ENCODE measurements at places on chromosomes 6 and 20.

- DNase-seq: no peak
These were observed 88.9 kb upstream of the NT5E start for GRCh38 chr6:85360794-85361642.

GRCh38 chr6:159467473-159468041 lies 225.5 kb downstream of the SOD2 start:
- DNase-seq: no peak

GRCh38 chr20:3786126-3786484 lies 435 bp downstream of the CENPB start:
- DNase-seq: peak; percentile 53

- no peak for DNase-seq
These were observed 24.0 kb upstream of the NPBWR2 start for GRCh38 chr20:64131406-64131805.

DNA sequence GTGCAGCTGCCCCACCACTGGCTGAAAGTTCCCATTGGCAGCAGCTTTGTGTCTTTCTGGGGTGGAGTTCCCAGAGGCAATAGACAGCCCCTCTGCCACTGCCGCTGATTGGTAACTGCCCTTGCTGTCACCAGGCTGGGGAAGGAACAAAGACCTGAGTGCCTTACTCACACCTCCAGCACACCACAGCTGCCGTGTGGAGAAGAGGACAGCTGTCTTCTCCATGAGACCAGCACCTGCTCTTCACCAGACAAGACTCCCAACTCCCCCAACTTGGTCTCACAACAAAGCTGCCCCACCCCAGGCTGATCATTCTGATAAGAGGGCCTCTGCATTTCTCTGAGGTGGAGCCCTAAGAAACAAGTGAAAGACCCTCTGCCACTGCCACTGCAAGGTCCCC lies 39.7 kb upstream of the PTCHD4 start:
- no peak for DNase-seq

DNA sequence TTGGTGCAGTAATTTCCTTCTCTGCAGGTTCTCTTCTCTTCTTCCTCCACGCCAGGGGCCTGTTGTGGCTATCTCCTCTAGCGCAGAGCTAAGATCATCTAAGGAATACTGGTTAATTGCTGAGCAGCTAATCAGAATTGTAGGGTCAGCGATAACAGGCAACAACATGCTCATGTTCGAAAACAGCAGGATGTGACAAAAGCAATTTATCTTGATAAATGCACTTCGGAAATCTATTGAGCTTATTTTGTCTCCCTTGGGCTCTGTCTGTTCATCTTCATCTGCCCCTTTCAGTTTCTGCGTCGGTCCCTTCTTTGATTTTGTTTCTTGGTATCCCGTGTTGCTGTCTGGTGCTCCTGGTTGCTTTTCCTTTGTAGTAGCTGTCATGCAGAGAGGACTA lies 67.3 kb upstream of the MAP3K7 start:
- DNase-seq: no peak

DNA sequence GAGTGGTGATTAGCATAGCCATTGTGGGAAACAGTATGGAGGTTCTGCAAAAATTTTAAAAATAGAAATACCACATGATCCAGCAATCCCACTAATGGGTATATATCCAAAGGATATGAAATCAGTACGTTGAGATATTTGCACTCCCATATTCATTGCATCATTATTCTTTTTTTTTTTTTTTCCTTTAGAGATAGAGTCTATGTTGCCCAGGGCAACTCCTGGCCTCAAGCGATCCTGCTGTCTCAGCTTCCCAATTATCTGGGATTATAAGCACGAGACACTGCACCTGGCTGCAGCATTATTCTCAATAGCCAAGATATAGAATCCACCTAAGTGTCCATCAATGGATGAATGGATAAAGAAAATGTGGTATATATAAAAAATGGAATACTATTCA lies 6.9 kb upstream of the MCCD1 start:
- DNase-seq: no peak

- no peak for DNase-seq
These were observed 2.8 kb downstream of the PDE10A start for GRCh38 chr6:165659945-165660856.

DNA sequence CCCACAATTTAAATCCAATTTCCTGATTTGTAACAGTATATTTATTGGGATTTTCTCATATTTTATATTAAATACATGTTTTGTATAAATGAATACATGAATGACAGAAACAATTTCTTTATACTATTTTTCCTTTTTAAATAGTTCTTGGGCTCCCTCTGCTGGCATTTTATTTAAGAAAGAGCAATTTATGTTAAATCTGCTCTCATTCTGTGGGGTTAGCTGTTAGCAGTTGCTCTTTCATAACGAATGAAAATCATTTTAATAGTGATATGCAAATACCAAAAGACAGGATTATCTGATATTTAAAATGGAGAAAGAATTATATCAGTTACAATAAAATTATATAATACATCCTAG lies 118.3 kb downstream of the RALGAPA2 start:
- no peak for DNase-seq

GRCh38 chr20:39941245-39941644 lies 747.8 kb downstream of the MAFB start:
- no peak for DNase-seq

DNA sequence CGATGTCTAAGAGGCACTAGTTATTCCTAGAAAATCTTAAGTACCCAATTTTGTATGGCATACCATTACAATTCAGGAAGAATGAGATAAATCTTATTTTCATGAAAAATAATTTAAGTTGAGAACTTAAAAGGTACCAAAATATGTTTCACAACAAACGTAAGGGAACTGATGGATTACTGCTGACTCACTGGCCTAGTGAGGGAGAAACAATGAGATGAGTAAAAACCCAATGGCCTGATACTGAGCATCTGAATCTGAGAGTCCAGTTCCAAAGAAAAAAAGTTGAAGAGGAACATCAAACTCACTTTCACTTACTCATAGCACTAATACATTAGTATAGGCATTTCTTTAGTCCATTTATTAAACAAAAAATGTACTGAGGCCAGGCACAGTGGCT lies 56.0 kb downstream of the MDN1 start:
- no peak for DNase-seq

DNA sequence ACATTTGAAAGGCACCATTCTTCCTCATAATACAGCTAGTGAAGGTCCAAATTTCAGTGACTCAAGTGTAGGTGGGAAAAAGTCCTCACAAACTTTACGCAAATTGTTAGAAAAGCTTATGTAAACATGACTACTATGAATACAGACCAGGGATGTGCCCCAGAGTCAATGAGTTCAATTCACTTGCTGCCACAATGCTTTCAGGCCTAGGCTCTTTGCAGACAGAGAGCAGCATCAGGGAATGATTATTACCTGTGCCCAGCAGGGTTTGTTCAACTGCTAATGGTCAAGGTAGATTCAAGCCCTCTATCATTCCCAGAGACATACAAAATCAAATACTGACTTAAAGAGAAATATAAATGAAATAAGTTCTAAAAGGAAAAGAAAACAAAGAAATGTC lies 84.0 kb downstream of the LAMA2 start:
- DNase-seq: no peak

GRCh38 chr6:92415656-92416055 lies 1003.7 kb downstream of the EPHA7 start:
- no peak for DNase-seq

DNA sequence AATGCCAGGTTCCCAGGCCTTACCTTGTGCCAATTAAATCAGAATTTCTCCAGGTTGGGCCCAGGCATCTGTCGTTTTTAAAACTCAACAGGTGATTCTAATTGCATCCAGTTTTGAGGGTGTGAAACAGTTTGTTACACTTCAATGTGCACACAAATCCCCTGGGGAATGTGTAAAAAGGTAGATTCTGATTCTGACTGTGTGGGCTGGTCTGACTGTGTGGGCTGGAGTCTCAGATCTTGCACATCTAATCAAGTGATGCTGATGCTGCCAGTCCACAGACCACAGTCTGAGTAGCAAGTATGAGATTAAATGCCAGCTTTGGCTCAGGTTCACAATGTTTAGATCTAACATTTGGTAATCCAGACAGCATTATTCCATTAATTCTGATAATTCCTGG lies 12.5 kb upstream of the ETV7 start:
- DNase-seq: no peak

GRCh38 chr6:3318821-3319540 lies 60.2 kb downstream of the PSMG4 start:
- no peak for DNase-seq

GRCh38 chr6:80438772-80439171 lies 332.3 kb downstream of the BCKDHB start:
- no peak for DNase-seq

GRCh38 chr20:25052255-25053194 lies 5.4 kb downstream of the ACSS1 start:
- peak; percentile 83 for DNase-seq

DNA sequence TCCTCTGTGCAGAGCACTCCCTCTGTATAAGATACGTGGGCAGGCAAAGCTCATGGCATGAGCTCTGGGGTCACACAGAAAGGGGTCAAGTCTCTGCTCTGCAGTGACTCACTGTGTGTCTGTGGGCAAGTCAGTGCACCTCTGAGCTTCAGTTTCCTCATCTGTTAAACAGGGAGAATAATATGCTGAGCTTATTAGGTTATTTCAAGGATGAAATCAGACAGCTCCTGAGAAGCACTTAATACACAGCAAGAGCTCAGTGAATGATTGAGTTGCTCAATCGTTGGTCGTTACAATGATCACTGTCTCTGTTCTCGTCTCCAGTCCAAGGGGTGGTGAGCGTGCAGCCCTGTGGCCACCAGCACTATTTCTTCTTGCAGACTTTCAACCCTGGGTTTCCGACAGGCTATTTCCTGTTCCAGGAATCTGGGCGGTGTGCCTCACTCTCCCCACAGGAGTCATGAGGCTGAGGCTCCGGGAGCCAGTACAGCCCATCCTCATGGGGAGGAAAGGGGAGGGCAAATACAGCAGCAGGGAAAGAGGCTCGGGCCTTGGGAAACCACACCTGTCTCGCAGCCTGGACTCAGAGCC lies 28.9 kb downstream of the KIAA1755 start:
- peak; percentile 55 for DNase-seq

- no peak for DNase-seq
These were observed 124.7 kb upstream of the TCF21 start for GRCh38 chr6:133764008-133764753.

GRCh38 chr6:30184417-30185031 lies 21.2 kb downstream of the TRIM15 start:
- DNase-seq: no peak

DNA sequence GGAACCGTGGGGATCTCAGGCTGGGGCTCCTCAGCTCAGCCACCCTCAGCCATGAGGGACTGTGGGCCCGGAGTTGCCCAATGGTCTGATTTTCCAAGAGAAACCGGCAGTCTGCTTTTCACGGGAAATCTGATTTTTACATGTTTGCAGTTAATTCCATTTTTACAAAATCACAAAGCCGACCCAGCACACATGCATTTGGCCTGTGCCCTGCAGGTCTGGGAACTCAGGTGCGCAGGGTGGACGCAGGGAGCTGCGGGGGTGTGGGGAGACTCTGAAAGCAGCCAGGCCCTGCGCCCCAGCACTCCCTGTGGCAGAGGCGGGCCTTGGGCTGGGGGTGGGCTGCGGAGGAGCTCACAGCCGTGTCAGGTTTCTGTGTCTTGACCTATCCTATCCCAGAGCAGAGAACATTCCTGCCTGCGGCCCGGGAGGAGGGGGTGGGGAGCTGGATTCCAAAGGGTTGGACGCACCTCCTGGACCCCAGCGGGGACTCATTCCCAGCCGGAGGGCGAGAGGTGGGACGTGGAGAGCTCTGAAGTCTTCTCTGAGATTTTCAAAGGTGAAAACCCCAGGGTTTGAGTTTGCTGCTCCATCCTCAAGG lies 60.6 kb downstream of the ADNP start:
- DNase-seq: no peak

DNA sequence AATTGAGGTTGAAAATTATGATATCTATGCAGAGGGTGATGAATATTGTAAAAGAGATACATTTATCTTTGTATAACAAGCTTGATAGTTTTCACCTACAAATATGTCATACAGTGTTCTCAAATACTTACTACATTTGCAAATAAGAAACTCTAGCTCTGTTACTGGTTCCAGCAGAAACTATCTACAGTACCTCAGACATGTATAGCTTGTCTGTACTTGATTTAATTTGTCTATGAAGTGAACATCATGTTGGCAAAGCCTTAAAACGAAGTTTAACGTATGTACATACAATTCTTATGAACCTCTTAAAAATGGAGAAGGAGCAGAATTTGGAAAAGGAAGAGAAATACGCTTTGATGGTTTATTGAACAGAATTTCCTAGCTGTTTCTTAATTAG lies 201.4 kb upstream of the MARCKS start:
- no peak for DNase-seq

- no peak for DNase-seq
These were observed 57.9 kb downstream of the ELOVL5 start for GRCh38 chr6:53290537-53291510.

- no peak for DNase-seq
These were observed 1109.1 kb downstream of the HACE1 start for GRCh38 chr6:103750603-103751002.

All from tibial artery (tissue), 4 donors.